ENCODE measurements at places on chromosomes 4 and X.

- DNase-seq = peak; percentile 14
Measured at GRCh38 chrX:123626962-123627361, 105.9 kb downstream of the THOC2 start.

- no peak for DNase-seq
Measured at GRCh38 chrX:104334971-104335370, 80.2 kb upstream of the ESX1 start.

- DNase-seq = no peak
Measured at GRCh38 chrX:27775984-27776383, 31.8 kb upstream of the MAGEB10 start.

DNA sequence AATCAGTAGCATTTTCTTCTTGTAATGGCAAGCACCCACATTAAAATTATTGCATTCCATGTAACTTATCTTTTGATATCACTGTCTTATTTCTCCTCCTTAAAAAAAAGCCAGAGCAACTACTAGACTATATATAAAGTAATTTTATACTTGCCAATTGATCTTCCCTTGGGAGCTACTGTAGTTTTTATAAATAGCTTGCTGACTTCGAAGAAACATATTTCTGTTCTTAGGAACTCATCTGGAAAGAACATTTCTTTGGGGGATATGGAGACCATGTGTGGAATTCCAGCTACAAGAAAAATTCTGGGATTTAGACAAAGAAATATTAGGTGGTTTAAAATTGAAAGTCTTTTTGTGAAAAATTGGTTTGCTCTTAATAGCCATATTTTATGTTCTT is 94.9 kb downstream of the BMPR1B start:
- no peak for DNase-seq

GRCh38 chr4:185865901-185866328 is 53.9 kb upstream of the SORBS2 start:
- peak; percentile 80 for DNase-seq

DNA sequence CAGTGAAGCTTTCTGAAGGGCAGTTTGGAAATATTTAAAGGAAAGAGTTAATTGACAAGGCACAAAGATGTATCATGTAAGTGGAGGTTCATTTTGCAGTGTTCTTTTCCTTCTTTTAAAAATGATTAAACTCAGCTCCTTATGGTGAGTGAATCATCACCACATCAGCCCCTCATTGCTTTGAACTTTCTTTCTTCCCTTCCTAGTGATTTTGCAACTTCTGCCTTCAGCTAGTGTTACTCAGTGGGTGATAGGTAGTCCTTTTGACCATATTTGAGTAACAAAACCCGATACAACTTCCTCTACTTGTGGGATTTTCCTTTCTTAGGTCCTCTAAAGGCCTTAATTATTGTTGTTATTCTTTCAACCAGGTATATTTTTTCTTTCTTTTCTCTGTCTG is 8.2 kb downstream of the ZCCHC4 start:
- peak; percentile 78 for DNase-seq

DNA sequence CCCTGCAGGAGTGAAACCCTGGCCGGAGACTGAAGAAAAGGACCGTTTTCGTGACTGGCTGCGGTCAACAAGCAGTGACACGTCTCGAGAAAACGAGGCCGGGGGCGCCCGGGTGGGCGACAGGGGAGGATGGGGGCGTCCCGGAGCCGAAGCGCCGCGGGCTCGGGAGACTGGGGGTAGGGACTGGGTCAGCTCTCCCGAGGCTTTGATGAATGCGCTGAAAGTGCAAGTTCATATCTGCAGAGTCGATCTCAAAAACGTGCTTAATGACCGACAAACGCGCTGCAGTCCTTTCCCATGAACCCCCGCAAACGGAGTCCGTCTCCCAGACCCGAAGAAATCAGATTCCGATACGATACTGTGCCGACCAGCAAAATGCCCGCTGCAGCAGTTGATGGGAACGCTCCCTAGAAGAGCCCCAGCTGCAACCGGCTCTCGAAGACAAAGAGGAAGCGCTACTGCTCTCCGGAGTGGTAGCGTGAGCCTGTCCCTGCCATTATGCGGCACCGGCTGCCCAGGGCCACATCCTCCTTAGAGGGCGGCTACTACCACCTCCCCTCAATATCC is 806 bp upstream of the CD99L2 start:
- peak; percentile 6 for DNase-seq

GRCh38 chr4:7424553-7425111 is 10.1 kb downstream of the PSAPL1 start:
- no peak for DNase-seq

All from fibroblast of pulmonary artery (primary cell).